Mammary epithelial cell (primary cell): ENCODE measurements at places on chromosomes 12 and 14.

DNA sequence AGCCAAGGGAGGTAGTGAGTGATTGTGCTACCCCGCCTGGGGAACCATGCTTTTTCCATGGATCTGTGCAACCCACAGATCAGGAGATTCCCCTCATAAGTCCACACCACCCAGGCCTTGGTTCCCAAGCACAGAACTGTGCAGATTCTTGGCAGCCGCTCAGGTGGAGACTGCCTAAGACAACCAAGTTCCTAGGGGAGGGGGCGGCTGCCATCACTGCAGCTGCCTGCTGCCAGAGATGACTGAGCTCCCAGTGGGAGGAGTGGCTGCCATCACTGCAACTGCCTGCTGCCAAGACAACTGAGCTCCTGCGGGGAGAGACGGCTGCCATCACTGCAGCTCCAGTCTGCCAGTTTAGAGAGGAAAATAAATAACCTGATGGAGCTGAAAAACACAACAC, 138.3 kb upstream of the GARIN2 start:
- no peak for DNase-seq

GRCh38 chr12:39161465-39162085, 256.2 kb upstream of the CPNE8 start:
- no peak for DNase-seq

GRCh38 chr14:91912035-91912434, 35.5 kb downstream of the FBLN5 start:
- no peak for DNase-seq

GRCh38 chr12:105468464-105468863, 138.0 kb downstream of the C12orf75 start:
- DNase-seq = no peak

DNA sequence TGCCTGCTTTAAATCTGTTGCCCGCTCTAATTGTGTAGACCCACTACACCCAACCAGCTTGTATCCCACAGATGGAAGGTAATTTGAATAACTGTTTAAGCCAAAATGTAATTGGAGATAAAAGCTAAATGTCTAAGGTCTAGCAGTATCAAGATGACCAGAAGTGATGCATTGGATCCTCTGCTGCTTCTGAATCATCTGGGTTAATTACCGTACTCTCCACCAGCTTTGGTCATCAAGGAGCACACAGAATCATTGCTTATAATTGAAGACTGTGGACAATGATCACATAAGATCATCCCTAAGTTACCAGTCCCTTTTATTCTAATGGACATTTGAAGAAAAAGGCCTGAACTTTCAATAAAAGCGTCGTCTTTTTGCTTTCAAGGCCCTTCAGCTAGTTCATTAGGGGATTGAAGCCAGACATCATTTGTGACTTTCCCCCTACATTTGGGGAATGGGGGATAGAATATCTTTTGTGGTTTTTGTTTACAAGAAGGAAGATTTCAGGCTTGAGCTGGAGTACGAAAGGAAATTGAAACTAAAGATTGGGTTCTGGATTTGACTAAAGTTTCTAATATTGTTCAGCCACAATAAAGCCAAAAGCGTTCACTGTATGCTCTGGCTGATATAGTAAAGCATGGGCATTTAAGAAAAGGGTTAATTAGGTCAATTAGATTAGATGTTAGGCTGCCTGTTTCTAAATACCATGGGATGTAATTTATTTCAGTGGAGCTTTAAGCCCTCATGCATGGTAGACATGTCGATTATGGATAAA, 123.2 kb downstream of the CHST11 start:
- DNase-seq = no peak

DNA sequence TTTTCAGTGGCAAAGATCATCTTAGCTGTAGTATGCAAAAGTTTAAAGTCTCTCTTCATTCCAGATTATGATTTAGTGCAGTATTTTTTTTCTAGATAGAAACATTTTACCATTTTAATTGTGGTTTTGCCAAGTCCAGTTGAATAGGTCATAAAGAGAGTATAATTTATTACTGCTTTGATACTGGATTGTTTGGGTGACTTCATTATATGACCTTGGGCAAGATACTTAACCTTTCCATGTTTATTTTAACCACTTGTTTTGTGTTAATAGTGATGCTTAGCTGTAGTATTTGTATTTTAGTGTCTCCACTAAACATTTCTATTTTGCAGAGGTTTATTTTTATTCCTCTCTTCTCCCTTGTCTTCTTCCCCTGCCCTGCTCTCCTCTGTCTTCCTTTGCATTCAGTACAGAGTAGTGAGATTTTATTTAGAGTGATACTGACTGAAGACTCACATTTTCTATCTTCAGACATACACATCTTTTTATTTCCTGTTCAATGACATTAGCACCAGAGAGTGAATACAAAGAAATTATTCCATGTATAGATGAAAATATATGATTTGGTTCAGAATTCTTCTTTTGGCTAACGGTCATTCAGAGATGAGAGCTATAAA, 215.2 kb downstream of the ERC1 start:
- no peak for DNase-seq

DNA sequence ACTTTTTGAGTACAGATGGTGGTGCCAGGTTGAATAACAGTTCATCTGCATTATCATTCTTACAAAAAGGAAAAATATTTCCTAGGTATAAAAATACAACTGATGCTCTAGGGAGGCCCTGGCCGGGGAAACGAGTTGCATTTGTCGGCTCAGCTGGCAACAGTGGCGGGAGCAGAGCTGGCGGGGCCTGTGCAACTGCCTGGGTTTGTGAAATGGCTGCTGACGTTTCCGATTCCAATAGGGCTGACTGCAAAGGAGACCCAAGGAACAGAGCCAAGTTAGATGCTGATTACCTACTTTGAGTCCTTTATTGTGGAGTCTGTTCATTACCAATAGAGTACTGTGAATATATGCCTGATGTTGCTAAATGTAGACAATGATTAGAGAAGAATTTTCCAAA, 25.8 kb upstream of the PHLDA1 start:
- DNase-seq = no peak

GRCh38 chr12:21773263-21773741, 1.2 kb downstream of the KCNJ8 start:
- no peak for DNase-seq

GRCh38 chr12:117527479-117527855, 166.0 kb upstream of the NOS1 start:
- DNase-seq = no peak

DNA sequence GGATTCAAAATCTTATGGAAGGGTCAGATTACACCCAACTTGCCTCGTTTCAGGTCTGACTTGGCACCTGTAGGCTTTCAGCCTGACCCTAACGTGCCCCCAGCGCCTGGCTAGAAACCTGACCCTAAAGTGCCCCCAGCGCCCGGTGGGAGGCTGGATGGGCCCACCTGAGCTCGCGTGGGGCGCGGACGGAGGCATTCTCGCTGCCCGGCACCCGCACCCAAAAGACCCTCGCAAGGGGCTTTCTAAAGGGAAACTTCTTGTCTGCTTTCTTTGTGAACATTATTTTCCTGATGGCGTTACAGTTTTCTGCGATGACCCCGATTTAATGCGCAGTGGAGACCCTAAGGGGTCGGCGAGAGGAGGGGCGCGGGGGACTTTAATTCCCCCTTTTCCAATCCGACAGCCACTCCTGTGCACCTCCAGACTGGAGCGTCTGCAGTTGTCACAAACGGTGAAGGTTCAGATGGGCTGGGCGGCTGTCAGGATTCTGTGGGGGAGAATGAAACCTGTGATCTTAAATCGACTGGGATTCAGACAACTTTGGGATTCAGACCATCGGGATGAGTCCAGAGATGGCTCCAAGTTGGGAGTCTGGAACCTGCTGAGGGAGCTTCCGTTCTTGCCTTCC, 751 bp upstream of the HRK start:
- DNase-seq = no peak
